ENCODE measurements at places on chromosomes 3 and 15.

- peak; percentile 42 for DNase-seq
Observed at GRCh38 chr3:29334706-29335105, 53.8 kb downstream of the RBMS3 start.

- DNase-seq: no peak
Observed at GRCh38 chr3:151434151-151434890, 26.5 kb downstream of the IGSF10 start.

DNA sequence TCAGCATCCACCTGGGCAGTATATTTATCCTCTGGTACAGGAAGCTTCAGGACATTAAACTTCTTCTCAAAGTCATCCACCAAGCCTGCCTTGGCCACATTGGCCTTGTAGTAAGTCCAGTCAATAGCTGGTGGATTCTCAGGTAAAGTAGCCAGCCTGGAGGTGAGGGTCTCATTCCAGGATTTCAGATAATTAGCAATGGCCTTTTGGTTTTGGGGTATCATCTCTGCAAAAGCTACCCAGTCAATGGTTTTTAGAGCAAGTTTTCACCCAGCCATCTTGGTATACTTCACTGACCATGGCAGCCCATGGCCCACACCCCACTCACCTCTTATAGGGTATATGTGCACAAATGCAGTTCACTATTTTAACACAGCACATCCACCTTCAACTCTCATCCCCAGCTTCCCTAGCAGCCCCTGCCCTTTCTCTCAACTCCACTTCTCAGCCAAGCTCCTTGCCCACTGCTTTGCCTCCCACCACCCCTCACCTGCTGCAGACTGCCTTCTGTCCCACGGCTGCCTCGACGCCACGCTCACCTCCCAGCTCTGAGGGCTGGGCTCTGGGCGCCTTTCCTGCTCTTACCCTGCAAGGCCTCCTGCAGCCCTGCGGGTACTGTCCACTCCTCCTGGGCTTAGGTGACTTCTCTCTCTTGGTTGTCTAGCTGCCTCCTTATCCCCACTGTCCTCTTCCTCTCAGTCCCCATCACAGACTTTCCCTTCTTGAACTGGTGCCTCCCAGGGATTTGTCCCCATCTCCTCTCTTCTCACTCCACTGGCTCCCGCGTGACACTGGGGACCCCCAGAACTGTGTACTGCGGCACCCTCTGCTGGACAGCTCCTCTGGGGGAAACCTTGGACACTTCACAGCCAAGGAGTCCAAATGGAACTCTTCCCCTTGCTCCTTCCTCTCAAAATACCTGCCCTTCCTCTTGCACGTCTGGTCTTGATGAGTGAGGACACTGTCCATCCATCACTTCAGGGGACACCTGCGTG, 1.7 kb upstream of the TGM5 start:
- no peak for DNase-seq

DNA sequence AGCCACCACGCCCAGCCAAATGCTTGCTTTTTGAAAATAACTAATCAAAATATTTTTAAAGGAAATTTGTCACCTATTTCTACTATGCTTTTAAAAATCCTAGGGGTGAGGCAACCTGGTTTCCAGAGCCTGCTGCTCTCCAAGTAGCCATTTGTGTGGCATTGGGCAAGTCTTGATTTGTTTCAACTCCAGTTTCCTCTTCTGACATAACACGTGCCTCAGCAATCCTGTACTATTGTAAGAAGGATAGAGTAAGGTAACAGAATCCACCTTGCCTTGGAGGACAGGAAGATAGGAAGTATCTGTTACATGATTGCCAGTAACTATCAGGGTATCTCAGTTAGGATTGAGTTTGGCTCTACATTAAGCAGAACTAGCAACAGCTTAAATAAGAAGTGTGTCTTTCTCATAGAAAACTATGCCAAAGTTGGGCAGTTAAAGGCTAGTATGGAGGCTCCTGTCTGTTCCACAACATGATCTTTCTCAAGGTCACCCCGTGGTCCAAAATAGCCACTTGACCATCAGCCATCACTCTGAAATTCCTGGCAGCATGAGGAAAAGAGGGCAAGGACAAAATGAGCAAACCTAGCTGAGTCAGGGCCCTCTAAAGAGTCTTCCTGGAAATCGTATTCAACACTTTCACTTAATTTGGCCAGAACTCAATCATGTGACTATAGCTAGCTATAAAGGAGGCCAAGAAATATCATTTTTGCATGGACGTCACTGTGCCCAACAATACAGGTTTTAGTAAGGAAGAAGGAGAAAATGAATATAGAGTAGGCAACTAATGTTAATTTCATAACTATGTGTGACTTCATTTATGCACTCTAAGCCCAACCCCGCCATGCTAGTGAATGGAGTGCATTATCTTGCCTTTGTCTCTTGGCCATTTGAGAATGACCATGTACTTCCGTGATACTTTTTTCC, 66.1 kb downstream of the HMG20A start:
- DNase-seq: peak; percentile 40

DNA sequence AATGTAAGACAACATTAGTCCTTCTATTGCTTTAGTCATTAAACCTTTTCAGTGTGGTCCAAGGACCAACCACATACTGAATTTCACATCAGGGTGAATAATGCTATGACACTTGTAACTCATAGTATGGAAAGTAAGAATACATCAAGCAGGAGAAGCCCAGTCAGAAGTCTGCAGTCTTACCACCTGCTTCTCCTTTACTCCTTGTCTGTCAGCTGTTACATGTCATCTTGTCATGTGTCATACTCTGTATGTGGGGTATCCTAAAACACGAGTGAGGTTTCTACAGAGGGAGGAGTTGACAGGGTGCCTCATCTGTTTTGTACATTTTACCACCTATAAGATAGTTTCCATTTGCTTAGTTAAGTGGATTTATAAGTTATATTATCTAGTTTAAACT, 32.8 kb upstream of the EID1 start:
- DNase-seq: no peak
